ENCODE measurements at places on chromosomes 4 and X. TPM values are rescaled to one million over a fixed set of nuclear protein-coding genes. Genes with fewer than 3 reads are reported as not detected.

- no peak for DNase-seq
These were observed 140.6 kb downstream of the GPM6A start for GRCh38 chr4:175671491-175671934.

- DNase-seq: no peak
These were observed at the start of gene BEX3 for GRCh38 chrX:103376118-103376978. Gene BEX3 (plus strand): TSS chrX:103376538. CDS start chrX:103377522, 984 bp downstream.

DNA sequence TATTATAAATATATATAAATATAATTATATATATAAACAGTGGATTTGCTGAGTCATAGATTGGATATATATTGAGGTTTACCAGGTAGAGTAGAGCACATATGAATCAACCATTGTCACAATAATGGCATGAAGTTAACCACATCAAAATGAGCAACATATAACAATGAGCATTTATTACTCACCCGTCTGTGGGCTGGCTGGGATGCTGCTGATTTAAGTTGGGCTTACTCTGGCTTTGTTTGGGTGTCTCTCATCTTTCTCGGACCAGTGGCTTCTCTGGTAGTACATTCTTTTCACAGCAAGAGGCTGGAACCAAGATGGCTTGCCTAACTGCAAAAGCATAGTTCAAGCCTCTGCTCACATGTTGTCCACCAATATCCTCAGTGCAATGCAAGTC, 111.7 kb upstream of the TAPT1 start:
- peak; percentile 23 for DNase-seq

DNA sequence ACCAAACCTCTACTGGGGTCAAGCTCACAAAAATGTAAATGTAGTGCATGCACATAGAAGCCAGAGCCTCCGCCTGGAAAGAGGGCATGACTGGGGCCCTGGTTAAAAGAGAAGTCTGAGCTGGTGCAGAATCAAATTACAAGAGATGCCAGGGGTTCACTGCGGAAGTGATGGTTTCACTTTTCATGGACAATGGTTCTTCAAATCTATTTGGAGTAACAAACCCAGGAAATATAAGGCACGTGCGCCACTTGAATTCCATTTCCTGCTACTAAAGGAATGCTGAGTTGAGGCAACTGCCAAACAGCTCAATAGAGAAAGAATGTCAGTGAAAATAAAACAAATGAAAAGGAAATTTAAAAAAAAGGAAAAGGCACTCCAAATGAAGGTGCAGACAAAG, 79.8 kb downstream of the FUNDC1 start:
- DNase-seq: no peak

DNA sequence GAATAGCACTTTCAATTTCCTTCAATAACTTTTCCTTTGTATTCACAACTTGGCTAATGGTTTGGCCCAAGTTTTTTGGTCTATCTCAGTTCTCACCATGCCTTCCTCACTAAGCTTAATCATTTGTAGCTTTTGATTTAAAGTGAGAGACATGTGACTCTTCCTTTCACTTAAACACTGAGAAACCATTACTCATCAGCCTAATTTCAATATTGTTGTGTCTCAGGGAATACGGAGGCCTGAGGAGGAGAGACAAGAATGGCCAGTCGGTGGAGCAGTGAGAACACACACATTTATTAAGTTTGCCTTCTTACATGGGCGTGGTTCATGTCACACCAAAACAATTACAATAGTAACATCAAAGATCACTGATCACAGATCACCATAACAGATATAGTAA, 56.7 kb downstream of the TSPAN5 start:
- peak; percentile 51 for DNase-seq

GRCh38 chr4:78477276-78477675, 74.3 kb upstream of the ANXA3 start:
- peak; percentile 20 for DNase-seq

DNA sequence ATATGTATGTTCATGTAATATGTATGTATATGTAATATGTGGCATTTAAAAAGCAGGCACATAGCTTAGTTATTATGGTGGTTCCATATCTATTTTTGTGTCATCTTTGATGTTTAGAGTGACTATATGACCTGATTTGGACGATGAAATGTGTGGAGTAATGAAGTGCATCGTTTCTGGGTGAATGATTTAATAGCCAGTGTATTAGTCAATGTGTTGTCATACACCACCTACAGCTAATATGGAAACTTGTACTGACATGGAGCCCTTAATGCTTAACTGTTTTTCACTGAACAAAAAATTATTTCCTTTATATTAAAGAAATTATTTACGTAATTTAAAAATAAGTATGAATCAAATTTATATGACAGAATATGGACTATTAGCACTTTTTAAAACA, 292.3 kb upstream of the FSTL5 start:
- DNase-seq: no peak

The CCNA2 gene
- total RNA-seq: 106 TPM

The OPRPN gene
- total RNA-seq: not detected

The CT83 gene
- not detected for total RNA-seq

The SRPX gene
- total RNA-seq: 32.0 TPM

The TLL1 gene
- total RNA-seq: 2.0 TPM
